ENCODE measurements at places on chromosomes 2 and 18. TPM values are rescaled to one million over a fixed set of nuclear protein-coding genes. Genes with fewer than 3 reads are reported as not detected.

- DNase-seq = no peak
Observed at GRCh38 chr18:50706199-50706598, 113.6 kb downstream of the MRO start.

DNA sequence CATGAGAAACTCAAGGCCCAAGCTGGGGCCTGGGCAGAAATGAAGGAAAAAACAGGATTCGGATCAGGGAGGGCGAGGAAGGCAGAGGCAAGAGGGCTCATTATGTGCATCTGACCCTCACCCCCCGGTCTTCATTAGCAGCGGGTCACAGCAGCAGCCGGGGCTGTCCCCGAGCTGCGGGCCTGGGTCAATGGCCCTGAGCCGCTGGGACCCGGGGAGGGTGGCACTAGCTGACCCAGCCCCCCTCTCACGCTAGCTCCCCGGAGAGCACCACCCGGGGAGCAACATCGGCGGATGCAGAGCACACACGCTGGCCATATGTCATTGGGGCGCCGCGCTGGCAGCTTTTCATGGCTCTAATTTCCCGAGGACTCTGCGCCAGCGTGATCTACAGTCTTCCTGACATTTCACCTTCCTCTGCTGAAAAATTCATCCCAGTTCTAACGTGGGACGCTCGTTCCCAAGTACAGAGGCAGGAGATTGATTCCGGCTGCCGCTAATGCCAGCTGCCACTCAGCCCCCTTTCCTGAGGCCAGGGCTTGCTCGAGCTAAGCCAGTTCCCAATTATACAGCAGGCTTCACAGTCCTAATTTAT lies 63.7 kb downstream of the EIPR1 start:
- no peak for DNase-seq

- peak; percentile 5 for DNase-seq
Observed at GRCh38 chr2:100246163-100247145, 75.8 kb downstream of the LONRF2 start.

Gene MAPK4
- total RNA-seq = not detected

GRCh38 chr2:17107151-17107550 lies 411.1 kb downstream of the RAD51AP2 start:
- DNase-seq = no peak

DNA sequence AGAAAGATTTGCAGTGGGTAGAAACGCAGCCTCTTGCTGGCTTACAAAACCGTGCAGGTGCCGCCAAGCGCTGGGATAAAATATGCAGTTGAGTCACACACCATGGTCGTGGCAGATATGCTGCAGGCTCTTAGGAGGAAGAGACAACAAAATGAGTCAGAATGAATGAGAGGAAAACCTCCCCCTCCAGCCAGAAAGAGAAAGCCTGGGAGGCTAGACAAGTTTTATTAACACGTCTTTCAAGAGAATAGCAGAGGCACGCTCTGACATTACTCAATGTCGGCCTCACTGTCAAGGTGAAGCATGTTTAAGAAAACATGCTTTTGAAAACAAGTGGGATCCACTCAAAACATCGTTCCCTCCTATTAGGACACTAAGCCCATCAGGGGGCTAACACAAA lies 37.1 kb upstream of the ZCCHC2 start:
- peak; percentile 8 for DNase-seq

DNA sequence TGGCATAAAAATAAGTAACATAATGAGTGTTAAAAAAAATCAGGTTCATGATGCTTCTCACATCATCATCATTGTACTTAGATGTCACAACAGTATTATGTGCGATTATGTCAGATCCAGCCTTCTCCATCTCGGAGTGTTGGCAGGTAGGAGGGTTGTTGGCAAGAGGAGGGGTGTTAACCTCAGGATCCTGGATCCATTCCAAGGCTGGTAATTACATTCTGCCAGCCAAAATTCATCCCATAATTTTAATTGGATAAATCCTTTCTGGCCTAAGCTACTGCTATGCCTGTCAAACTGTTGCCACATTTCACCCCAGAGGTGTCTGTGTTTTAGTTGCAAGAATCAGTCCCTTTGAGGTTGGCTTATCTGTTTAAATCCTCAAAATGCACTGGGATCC lies 891 bp upstream of the FTCDNL1 start:
- no peak for DNase-seq

DNA sequence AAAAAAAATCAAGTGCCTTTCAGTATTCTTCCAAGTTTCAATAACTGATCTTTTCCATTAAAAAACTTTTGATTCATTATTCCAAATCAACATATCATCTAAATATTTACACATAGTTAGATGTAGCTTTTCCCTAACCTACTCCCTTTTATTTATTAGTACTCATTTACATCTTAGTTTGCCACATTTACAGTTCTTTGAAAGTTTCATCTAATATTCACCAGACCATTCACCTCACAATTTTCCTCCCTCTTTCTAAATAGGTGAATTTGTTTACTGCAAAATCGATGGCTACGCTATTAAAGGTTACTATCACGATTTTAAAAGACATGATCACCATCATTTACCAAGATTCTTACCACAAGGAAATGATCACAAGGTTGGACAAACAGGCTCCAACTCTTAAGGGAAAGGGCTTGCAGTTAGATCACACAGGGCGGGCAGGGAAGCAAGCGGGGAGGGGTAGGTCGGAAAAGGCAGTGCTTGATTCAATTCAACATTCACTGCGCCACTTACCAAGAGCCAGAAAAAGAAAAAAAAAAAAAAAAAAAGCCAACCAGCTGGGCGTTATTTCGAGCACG lies 654 bp upstream of the MARCHF7 start:
- no peak for DNase-seq

DNA sequence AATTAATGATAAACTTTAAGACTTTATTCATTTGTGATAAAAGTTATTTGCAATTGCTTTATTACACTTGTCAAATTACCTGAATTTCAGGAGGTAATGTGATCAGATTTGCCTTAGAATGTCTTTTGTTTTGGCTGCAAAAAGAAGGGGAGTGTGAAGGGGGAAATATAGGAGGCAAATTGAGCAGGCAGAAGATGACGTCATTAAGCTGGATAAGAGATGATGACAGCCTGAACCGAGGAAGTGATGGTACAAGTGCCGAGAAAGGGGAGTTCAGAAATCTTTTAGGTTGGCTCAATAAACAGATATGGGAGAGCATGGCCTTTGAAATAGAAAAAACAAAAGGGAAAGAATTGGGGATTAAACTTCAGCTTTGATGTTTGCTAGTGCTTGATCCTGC lies 73.0 kb upstream of the TTN start:
- DNase-seq = no peak

Gene SERPINB2
- total RNA-seq = not detected

- no peak for DNase-seq
Observed at GRCh38 chr2:43268066-43268953, 41.9 kb upstream of the ZFP36L2 start.

DNA sequence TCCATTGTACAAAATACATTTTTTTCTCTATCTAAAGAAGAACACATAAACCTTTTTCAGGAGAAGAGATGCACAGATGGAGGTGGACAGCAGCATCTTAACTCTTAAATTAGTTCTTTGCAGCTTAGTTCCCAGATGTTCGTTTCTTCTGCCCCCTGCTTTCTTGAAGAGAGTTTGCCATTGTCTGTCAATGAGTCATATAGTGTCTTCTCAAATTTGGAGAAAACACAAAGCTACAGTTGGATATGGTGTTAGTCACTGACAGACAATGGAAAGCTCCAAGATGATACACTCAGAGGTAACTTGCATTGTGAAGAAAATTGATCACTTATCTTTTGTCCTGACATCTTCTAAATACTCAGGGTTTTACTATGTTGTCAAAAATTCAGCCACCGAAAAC lies 48.8 kb upstream of the TMEFF2 start:
- no peak for DNase-seq

Gene MAIP1
- total RNA-seq = 34.6 TPM

DNA sequence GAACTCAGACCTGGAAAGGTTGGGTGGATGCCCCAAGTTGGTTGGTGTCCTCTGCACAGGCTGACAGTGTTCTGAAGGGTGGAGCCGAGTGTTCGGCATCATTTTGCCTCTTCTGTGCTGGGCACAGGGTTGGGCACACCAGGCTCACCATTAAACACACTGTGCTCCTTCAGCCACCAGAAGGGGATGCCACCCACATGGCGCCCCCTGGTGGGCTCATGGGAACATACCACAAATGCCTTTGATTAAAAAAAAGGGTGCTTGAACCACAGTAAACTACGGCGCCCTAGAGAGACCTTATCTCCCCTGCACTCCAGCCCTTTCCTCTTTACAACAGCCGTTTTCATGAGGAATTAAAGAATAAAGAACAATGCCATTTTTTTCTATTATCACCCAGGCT lies 89.4 kb downstream of the CELF4 start:
- DNase-seq = peak; percentile 22

DNA sequence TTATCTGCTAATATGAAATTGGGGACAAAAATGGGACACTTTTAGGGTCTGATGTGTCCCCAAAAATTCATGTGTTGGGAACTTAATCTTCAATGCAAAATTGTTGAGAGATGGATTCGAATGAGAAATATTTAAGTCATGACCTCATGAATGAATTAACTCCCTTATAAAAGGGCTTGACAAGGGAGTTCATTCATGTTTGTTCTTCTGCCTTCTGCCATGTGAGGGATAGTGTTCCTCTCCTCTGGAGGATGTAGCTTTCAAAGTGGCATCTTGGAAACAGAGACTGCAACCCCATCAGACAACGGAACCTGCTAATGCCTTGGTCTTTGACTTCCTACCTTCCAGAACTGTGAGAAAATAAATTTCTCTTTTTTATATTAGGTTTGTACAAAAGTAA lies 89.2 kb upstream of the LINC00305 start:
- no peak for DNase-seq

DNA sequence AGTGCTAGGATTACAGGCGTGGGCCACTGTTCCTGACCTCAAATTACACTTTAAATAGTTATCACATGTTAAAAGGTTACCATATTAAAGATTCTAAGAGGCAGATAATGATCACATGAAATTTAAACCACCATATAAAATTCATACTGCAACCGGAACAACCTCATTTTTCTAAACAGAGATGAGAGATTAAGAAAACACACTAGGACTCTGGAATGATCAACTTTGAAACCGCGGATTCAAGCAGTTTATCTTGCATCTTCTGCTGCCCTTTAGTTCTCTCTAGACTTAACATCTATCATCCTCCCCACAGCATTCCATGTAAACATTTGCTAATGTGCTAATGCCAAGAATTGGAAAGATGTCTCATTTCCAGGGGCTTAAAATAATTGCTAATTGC lies 115.8 kb downstream of the PIGN start:
- no peak for DNase-seq

Gene TXNDC2
- not detected for total RNA-seq

Gene DSC1
- not detected for total RNA-seq

Gene HS1BP3
- total RNA-seq = 10.7 TPM

Gene ACVR2A
- 3.0 TPM for total RNA-seq

DNA sequence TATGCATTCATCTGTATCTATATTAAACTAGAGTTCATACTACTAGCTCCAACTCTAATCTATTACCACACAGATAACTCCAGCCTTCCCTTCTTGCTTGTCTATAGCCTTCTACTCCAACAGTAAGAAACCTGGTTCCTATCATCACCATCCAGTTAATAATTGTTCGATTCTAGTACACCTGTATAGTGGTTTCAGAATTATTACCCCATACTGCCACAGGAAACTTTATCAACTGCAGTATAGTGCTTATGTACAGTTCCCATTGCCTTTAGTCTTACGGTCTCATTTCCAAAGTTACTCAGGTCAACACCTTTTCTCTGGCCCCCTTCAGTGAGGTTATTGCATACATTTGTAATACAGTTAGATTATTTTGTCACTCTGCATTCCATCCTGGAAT lies 14.5 kb downstream of the METTL8 start:
- no peak for DNase-seq

- no peak for DNase-seq
Observed at GRCh38 chr2:71684226-71685072, 231.1 kb downstream of the DYSF start.

- no peak for DNase-seq
Observed at GRCh38 chr18:33605250-33605649, 27.2 kb downstream of the ASXL3 start.

DNA sequence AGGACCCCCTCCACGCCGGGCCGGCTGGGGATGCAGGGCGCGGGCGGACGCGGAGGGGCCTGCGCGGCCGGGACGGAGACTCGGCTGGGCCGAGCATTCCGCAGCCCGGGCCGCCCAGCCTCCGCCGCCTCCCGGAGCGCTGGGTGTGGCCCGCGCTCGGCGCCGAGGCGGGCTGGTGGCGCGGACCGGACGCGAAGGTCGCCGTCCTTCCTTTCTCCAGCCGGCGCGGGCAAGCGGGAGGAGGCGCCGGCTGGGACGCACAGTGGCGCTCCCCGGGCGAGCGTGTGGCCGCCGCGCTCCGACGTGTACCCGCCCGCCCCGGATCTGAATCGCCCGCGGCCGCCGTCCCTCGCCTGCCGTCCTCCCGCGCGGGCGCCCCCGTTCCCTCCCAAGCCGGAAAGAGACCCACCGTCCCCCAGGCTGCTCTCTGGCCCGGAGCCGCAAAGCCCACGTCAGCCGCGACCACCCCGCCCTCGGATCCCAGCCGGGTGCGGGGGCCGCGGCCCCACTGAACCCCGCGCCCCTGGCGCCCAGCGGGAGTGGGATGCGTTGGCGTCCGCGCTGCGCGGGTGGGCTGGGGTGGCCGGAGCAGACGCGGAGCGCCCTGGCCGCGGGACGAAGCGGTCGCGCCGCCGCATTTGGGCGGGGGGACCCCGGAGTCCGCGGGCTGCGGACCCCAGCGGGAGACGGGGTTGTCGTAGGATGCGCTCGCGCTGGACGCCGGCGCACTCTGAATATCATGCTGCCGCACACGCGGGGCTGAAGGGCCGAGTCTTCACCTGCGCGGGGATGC lies 634 bp downstream of the SPATS2L start:
- peak; percentile 55 for DNase-seq

- no peak for DNase-seq
Observed at GRCh38 chr2:98067160-98067559, 19.8 kb upstream of the VWA3B start.

GRCh38 chr2:141741652-141742051 lies 389.2 kb downstream of the LRP1B start:
- no peak for DNase-seq

- no peak for DNase-seq
Observed at GRCh38 chr2:5394223-5394622, 298.0 kb upstream of the SOX11 start.

Gene TGFA
- total RNA-seq = 2.5 TPM

Gene FSHR
- not detected for total RNA-seq

DNA sequence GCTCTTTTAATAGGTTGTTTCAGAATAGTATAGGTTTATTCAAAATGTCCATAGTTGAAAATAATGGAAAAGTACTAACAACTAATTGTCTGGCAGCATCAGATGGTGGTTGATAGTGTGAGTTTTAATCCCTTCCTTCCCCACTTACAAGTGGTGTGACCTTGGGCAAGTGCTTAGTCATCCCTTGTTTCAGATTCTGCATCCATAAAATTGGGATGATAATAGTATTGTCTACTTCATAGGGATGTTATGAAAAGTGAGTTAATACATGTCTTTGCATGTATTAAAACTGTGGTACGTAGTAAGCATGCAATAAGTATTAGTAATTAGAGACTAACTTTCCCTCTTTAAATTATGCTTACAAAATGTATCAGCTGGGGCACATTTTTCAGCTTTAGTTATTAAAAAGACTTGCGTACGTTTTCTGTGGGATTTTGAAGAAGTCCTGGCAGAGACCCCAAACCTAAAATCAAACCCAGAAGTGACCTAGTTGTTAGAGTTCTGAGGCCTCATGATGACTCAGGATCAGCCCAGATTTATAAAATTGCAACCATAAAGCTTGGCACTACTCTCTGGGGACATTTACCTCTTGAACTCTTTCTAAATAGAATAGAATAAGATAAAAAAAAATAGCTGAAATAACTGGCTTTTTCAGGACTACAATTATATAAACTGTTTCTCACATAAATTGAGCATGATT lies 8.6 kb downstream of the ITGA4 start:
- no peak for DNase-seq

Gene CAPN13
- not detected for total RNA-seq

- DNase-seq = no peak
Observed at GRCh38 chr2:38201784-38202183, 125.8 kb upstream of the CYP1B1 start.

Data from activated T-cell treated with anti-CD3 and anti-CD28 coated beads, Interleukin-2, amount 50 U/mL, for 72 hours (primary cell).